ENCODE measurements at places on chromosomes 13 and 19.

- DNase-seq = no peak
These were observed 137.9 kb downstream of the RGCC start for GRCh38 chr13:41595298-41595697.

DNA sequence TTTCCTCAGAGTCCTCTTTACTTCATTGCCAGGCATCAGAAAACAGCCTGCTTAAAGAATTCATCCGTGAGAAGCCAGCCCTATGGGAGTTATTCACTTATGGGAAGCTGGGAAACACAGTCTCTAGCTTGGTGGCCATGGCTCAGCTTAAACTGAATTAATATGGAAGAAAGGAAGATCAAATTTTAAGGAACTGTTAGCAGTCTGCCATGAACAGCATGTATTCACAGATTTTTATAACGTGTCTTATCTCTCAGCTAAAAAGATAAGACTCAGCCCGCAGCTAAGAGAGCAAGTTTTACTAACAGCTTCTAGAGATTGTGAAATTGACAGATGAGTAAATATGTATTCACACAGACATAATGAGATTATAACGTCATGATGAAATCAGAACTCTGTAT is 253.7 kb upstream of the RXFP2 start:
- no peak for DNase-seq

DNA sequence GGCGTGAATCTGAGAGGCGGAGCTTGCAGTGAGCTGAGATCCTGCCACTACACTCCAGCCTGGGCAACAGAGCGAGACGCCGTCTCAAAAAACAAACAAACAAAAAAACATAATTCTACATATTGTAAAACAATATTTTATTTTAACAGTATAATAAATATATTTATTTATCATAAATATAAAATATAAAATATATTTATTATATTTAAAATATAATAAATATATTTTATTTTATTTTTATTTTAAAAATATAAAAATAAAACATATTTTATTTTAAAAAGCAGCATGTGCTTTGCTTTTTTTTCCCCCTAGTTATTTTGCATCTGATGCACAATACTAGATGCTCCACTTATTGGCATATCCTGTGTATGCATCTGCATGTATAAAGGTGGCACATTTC is 1634.6 kb upstream of the PCDH20 start:
- DNase-seq = no peak

DNA sequence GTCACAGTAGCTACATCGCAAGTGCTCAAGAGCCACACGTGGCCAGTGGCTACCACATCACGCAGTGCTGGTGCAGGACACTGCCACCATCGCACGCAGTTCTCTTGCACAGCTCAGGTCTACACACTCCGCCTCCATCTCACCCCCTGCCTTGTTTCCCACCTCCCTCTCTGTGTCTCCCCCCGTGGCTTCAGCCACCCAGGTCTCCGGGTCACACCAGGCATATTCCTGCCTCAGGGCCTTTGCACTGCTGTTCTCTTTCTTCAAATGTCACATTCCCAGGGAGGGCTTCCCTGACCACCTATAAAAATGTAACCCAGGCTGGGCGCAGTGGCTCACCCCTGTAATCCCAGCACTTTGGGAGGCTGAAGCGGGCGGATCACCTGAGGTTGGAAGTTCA is 10.6 kb downstream of the CCDC8 start:
- no peak for DNase-seq

DNA sequence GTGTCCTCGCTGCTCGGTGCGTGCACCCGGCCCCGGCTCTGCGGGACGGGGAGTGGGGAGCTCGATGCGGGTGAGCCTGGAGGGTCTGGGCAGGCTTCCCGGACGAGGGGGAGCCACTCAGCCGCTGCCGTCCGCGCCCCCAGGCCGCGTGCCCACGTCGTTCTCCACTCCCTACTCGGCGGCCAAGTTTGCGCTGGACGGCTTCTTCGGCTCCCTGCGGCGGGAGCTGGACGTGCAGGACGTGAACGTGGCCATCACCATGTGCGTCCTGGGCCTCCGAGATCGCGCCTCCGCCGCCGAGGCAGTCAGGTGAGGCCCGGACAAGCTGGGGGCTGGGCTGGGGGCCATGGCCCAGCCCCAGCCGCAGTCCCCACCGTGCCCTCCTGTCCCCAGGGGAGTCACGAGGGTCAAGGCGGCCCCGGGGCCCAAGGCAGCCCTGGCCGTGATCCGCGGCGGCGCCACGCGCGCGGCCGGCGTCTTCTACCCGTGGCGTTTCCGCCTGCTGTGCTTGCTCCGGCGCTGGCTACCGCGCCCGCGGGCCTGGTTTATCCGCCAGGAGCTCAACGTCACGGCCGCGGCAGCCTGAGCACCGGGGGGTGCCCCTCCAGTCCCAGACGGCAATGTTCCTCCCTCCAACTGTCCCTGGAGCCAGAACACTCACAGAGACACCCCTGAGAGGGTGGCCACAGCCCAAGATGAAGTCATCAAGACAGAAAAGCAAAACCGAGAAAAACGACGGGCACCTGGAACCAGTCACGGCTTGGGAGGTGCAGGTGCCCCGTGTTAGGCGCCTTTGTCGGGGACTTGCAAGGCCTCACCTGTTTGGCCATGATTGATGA is 2.5 kb upstream of the RPL36 start:
- no peak for DNase-seq

DNA sequence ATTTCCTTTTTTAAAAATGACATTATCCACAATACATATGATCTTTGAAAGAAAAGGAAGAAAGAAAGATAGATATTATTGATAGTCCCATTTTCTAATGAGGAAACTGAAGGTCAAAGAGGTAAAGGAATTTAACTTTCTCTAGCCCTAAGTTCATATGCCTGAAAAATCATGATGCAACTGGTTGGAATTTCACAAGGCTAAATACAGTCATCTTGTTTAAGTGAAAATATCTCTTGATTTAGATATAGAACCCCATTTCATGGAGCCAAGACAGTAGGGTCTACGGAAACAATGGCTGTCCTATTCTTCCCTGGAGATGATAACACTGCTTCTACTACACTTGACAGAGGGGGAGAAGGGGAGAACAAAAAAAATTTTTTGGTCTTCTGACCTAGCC is 366.2 kb downstream of the DNAJC15 start:
- no peak for DNase-seq

DNA sequence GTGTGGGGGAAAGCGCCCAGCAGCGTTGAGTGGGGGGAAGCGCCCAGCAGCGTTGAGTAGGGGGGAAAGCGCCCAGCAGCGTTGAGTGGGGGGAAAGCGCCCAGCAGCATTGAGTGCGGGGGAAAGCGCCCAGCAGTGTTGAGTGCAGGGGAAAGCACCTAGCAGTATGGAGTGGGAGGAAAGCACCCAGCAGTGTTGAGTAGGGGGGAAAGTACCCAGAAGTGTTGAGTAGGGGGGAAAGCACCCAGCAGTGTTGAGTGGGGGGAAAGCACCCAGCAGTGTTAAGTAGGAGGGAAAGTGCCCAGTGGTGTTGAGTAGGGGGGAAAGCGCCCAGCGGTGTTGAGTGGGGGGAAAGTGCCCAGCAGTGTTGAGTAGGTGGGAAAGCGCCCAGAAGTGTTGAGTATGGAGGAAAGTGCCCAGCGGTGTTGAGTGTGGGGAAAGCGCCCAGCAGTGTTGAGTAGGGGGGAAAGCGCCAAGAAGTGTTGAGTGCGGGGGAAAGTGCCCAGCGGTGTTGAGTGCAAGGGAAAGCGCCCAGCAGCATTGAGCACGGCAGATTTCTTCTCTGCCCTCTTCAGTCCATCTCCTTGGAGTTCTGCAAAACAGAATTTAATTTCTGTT is 138.4 kb downstream of the ATP11A start:
- no peak for DNase-seq

GRCh38 chr13:93318534-93319254 is 92.1 kb downstream of the GPC6 start:
- DNase-seq = no peak

- DNase-seq = no peak
These were observed 1.5 kb upstream of the TMEM145 start for GRCh38 chr19:42311657-42312056.

DNA sequence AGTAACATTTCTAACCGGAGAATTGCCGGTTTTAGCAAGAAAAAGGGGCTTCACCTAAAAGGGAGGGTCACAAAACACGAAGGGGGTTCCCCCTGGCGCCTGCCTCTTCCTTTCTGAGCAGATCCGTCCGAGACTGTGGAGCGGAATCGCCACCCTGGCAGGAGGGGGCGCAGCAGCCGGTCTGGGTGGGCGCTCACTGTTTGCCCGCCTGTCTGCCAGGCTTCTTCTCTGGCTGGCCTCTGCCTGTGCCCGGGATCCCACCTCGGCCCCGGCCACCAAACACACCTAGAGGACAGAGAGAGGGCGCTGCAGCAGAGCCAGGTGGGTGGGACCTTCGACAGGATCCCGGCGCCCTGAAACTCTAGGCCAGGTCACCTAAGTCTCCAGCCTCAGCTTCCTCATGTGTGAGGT is 15.6 kb downstream of the LSM4 start:
- DNase-seq = no peak

GRCh38 chr13:25738342-25739196 is 313.2 kb downstream of the SHISA2 start:
- no peak for DNase-seq

DNA sequence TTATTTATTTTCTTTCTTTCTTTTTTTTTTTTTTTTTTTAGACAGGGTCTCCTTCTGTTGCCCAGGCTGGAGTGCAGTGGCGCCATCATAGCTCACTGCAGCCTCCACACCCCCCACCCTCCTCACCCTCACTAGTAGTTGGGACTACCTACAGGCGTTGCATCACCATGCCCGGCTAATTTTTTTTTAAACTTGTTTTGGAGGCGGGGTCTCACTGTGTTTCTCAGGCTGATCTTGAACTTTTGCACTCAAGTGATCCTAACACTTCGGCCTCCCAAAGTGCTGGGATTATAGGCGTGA is 33.6 kb downstream of the GJA3 start:
- no peak for DNase-seq

DNA sequence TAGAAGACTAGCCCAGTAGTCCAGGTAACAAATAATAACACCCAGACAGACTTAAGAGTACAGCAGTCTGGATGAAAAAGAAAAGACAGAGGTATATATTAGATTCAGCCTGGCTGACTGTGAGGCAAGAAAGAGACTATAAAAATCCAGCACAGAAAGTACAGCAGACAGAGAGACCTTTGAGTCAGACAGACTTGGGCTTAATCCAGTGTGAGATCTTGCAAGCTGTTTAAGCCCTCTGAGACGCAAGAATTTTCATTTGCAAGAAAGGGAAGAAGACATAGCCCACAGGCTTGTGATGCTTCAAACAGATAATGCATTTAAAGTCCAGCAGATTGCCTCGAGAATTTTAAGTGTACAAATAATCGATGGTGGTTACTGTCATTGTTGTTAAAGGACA is 471.4 kb downstream of the LIG4 start:
- no peak for DNase-seq

DNA sequence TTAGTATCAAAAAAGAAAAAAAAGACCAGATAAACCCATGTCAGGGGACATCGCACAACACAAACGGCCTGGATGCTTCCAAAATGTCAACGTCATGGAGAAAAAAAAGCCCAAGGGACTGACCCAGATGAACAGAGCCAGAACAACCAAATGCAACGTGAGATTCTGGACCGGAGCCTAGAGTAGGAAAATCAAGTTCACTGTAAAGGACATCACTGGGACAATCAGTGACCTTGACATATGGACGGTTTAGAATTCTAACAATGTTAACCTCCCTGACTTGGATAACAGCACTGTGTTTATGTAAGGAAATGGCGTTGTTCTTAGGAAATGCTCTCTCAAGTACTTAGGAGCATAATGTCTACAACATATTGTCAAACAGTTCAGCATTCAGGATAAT is 15.1 kb upstream of the EMP3 start:
- no peak for DNase-seq

GRCh38 chr19:30888937-30889336 is 460.3 kb downstream of the TSHZ3 start:
- DNase-seq = no peak

GRCh38 chr19:2112516-2113320 is 16.0 kb downstream of the IZUMO4 start:
- DNase-seq = no peak

DNA sequence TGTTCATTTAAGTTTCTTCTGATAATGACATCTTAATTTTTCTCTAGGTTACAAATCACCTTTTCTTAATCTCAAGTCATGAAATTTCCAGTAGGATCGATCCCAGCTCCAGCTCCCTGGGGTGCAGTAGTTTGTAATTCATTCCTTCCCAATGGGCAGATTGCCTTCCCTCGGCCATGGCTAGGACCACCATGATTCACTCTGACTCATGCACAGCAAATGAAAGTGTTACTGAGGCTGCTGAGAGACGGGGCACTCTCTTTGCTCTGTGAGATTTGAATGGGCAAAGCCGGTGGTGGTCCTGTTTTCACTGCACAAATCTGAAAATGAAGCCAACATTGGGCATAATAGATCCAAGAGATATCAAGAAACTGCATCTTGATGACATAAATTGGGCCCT is 202.8 kb upstream of the IRS2 start:
- no peak for DNase-seq

GRCh38 chr13:90070362-90070761 is 1277.1 kb upstream of the MIR17HG start:
- no peak for DNase-seq

- DNase-seq = no peak
These were observed 5.7 kb upstream of the FBXO27 start for GRCh38 chr19:39038098-39038497.

DNA sequence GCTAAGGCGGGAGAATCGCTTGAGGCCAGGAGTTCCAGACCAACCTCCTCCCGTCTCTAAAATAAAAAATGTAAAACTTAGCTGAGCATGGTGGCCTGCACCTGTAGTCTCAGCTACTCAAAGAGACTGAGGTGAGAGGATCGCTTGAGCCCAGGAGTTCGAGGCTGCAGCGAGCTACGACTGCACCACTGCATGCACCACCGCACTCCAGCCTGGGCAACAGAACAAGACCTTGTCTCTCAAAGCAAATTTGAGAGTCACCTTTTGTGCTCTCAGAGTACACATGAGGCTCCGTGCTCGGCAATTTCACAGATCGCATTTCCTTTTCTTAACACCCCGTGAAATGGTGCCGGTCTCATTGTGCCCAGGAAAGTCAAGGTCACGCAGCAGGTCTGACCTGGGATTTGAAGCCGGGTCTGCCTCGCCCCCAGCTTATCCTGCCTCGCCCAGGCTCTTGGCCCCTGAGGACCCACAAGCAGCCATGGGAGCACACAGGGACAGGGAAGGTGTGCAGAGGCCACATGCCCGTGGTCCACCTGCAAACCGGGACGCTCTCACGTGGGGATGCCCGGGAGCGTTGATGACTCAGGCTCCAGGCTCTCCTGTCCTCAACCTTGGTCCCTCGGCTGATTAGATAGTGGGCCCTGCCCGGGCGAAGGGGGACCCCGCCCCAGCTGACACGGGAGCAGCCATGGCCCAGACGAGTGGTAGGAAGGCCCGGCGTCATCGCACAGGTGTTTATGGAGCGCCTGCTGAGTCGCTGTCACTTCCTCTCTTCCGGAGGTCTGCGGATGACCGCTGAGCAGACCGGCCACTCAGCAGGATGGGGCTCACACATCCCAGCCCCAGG is 1.1 kb upstream of the SMIM24 start:
- no peak for DNase-seq

- no peak for DNase-seq
These were observed 24.6 kb downstream of the UBXN6 start for GRCh38 chr19:4432918-4433506.
